Right kidney (tissue), 9 donors: ENCODE measurements at places on chromosomes 13 and 19.

GRCh38 chr13:78382491-78382890 is 220.9 kb downstream of the POU4F1 start:
- DNase-seq, result no peak

GRCh38 chr19:51740356-51740755 is 11.3 kb downstream of the FPR1 start:
- DNase-seq, result no peak

- DNase-seq, result no peak
Observed at GRCh38 chr19:5742051-5742450, 21.6 kb downstream of the CATSPERD start.

DNA sequence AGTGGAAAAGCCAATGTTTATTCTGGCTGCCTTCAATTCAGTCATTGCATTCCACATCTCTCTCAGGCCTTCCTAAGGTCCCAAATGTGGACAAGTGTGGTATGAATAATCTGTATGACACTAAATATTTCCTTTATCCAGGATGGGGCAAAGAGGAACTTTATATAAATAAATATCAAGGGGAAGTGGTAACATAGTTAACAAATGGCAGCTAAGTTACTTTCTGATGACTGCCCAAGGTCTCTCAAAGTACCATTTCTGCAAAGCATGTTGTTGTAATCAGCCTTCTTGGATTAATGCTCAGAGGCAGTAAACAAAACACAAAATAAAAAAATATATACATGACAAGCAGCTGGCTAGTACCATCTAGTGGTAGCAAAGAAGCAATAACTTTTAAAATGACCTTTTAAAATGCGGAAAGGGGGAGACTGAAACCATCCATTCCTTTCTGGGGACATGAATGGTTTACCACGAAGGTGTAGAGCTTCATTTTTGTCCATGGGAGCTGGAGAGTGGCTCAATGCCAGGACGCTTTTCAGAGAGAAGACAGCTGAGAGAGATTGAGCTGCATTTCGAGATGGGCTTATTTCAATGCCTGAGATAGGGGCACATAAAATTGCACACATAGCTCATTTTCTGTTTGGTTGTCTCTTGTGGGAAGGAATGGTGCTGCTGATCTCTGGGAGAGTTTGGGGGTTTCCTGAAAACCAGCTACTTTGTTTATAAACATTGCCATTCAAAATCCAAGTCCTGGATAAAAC is 259.2 kb downstream of the RFC3 start:
- peak; percentile 12 for DNase-seq

DNA sequence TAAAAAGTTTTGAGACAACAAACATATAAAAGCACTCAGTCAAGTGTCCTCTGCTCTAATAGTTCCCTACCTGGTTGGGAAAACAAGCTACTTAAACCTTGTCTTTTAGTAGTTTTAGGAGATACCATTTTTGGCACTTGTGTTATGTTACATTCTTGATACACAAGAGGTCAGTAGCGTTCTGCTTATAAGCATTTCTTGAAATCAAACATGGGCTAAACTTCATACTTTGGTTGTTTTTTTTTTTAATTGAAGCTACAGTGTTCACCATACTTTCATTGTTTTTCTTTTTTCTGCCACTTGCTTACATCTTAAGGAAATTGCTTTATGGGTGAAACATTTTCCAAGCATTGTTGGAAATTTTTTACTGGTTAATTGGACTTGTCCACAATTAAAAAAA is 12.9 kb downstream of the NHLRC3 start:
- no peak for DNase-seq
